Stimulated activated CD8-positive, alpha-beta memory T cell treated with anti-CD3 and anti-CD28 coated beads, Interleukin-4, amount 100 ng/mL, for 1 hour (primary cell): ENCODE measurements at places on chromosomes 12 and 14.

DNA sequence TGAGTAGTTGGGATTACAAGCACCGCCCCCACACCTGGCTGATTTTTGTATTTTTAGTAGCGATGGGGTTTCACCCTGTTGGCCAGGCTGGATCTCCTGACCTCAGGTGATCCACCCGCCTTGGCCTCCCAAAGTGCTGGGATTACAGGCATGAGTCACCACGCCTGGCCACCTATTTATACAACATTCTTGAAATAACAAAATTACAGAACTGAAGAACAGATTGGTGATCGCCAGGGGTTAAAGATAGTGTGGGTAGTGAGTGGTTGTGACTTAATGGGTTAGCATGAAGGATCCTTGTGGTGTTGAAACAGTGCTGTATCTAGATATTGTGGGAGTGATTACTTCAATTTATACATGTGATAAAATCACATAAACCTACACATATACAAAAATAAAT is 7.4 kb downstream of the GLIPR1L1 start:
- no peak for DNase-seq

- no peak for DNase-seq
Observed at GRCh38 chr12:70121562-70121961, 121.7 kb upstream of the CNOT2 start.

DNA sequence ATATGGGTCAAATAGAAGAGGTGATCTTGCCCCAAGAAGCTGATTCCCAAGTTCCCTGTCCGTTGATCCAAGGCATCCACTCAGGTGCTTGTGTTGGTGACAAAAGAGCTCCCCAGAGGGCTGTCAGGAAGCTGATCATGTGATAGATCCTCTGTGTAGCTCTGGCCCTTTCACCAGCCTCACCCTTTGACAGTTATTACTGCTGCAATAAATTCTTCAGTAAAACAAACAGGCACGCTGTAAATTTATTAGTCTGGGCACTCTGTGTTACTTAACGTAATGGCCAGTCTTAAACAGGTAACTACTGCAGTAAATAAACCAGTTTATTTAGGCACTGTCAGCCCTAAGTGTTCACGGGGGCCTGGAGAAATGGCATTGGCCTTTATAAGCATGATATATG is 473.9 kb downstream of the BCL11B start:
- no peak for DNase-seq

DNA sequence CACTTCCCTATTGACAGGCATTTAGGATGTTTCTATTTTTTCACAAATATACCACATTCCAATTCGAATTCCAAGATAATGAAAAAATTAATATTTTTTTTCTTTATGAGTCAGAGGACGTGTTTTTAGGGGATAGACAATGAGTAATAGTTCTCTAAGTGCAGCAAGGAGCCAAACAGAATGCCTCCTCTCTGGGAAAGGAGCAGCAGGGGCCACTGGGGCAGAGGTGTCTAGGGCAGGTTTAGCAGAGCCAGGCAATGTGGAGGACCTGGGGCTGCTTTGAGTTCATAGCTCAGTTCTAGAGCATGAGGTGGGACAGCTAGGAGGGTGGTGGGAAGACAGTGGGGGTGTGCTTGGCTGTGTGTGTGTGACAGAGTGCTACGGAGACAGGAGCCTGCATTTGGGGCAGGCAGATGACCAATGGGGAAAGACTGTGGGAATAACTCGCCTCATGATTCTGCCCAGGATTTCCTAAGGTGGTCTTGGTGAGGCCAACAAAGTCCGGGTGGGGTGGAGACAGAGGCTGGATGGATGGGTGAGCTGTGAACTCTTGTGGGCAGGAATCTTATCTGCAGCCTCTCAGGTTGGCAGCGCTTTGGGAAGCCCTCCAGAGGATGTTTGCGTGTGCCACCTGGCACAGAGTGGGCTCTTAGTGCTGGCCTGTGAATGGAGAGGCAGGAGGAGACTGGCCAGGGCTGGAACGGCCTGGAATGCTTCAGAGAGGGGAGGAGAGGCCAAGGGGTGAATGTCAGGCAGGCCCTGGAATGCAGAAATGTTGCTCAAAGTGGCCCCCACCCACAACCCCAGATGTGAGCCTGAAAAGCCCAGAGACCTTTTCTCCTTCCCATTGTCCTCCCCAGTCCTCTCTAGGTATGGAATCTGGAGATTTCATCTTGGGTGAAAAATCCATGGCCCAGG is 2.4 kb upstream of the KRT7 start:
- no peak for DNase-seq

- no peak for DNase-seq
Observed at GRCh38 chr14:85060121-85060520, 469.8 kb upstream of the FLRT2 start.

- DNase-seq = no peak
Observed at GRCh38 chr12:93176610-93177126, 201.1 kb upstream of the NUDT4 start.

GRCh38 chr12:50062728-50063460 is 5.5 kb downstream of the ASIC1 start:
- no peak for DNase-seq

DNA sequence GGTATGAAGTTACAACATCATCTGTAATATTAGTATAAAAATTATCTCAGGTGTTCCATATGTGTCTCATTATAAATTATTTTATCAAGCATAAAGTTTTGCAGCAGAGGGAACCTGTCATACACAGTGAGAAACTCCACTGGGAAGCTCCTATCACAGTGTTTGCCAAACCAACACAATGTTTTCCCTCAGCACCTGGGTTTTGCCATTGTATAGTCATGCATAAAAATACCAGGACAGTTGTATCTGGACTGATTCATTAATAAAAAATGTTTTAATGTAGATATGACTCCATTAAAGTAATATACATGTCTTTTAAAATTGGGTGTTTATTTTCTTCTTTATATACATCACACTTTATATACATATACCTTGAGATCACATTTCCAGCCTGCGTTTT is 56.6 kb downstream of the METTL25 start:
- no peak for DNase-seq

DNA sequence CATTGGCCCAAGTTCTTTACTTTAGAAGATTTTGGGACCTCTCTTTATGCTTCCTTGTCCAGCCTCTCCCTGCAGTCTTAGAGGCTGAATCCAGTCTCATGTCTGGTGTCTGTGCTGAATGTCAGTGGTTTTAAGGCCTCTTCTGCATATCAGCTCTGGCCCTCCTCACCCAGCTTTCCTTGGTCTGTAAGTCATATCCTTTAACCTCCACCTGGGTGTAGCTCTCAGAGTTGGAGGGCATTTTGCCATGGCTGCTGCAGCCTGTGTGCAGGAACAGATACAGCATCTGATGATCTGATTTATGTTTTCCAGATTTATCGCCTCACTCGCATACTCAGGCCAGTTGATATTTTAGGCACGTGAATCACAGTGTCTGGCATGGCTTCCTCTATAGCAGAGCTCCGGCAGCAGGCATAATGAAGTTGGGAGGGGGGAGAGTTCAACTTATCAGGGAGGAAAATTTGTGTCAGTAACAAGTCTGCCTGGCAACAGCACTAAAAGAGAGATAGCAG is 335.0 kb downstream of the PCNX1 start:
- no peak for DNase-seq

- no peak for DNase-seq
Observed at GRCh38 chr12:106197906-106198623, 49.8 kb downstream of the CKAP4 start.

DNA sequence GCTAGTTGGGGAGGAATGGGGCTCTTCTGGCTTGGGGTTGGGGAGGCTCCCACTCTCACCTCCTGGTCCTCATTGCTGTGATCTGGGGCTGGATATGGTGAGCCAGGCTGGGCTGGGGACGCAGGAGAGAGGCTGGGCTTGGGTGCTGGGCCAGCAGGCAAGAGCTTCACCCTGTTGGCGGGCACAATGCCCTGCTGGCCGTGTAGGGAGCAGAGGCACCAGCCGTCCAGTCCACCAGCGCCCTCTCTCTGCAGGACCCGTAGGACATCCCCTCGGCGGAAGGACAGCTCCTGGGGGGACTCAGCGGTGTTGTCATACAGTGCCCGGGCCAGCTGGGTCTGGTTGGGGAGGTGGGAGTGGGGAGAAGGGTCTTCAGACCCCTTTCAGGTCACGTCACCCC is 4.5 kb downstream of the EFS start:
- no peak for DNase-seq

GRCh38 chr12:44459569-44459968 is 416.5 kb downstream of the NELL2 start:
- no peak for DNase-seq

- DNase-seq = no peak
Observed at GRCh38 chr12:78208092-78208491, 377.4 kb downstream of the NAV3 start.

GRCh38 chr12:115597157-115597712 is 680.3 kb downstream of the MED13L start:
- DNase-seq = no peak

DNA sequence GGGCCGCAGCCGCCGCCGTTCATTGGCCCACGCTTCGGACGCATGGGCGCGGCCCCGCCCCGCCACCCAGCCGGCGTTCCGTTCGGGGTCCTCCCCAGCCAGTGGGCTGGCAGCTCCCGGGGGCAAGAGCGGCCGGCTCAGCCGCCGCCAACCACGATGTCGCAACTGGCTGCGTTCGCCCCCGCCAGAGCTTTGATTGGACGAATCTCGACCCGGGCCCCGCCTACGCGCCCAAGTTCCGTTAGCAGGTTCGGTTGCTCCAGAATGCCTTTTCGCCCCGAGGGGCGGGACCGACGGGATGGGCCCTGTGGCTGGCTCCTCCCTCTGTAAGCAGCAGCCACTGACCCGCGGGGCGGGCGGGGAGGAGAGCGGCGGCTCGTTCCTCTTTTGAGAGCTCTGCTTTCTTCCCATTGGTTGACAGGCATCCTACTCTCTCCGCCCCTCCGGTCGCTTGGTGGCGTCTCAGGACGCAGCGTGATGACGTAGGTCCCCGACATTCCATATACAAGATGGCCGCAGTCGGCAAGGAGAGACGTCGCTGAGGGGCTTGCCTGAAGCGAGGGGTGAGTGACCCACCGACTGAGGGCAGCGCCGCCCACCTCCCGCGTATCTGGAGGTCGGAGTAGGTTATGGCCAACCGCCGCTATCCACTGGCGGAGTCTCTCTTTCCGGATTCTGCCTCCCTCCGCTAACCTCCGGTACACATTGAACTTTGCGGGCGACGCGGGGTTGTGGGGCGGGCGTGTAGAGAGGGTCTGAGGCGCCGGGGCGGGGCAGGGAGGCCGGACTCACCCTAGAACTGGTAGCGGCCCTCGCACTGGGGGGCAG is at the start of gene CCNK:
CCNK (plus strand) TSS at position 493 of the 828 bp plus-strand sequence. CDS start 11,269 bp downstream, outside the sequence.
- DNase-seq = peak; percentile 99

DNA sequence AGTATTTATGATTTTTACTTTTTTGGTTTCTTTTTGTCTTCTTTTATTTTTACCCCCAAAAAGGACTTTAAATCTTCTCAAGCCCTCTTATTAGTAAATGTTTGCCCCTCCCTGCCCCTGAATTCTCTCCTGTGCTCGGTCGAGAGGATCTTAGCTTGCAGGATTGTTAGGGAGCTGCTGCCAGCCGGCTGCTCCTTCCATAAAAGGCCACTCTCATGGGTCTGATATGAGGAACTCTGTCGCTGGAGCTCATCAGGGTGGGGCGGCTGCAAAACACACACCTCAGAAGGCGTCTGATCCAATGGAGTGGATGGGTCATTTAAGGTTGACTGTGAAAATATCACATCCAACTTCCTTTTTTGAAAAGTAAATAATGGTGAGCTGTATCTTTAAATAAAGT is 8.5 kb downstream of the LTBR start:
- DNase-seq = no peak

GRCh38 chr14:76514213-76514998 is 138.5 kb downstream of the ESRRB start:
- DNase-seq = no peak

GRCh38 chr12:117622741-117623140 is 261.3 kb upstream of the NOS1 start:
- no peak for DNase-seq

GRCh38 chr14:75121552-75121951 is 5.3 kb downstream of the NEK9 start:
- DNase-seq = no peak

DNA sequence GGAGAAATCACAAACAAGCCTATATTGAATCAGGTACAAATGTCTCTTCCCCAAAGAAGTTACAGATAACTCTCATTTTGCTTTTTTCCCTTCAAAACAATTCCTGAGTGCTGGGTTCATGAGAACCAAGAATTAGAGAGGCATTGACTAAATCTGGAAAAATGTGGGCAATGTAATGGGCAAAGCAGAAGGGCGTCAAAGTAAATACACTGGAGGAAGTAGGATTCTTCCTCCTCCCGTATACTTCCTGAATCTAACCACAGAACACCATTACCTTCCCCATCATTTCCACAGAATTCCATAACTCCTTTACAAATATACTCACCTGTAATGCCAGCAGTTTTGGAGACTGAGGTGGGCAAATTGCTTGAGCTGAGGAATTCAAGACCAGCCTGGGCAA is 3.0 kb upstream of the RBMS2 start:
- no peak for DNase-seq

- no peak for DNase-seq
Observed at GRCh38 chr12:111971800-111972199, 41.2 kb downstream of the TMEM116 start.

DNA sequence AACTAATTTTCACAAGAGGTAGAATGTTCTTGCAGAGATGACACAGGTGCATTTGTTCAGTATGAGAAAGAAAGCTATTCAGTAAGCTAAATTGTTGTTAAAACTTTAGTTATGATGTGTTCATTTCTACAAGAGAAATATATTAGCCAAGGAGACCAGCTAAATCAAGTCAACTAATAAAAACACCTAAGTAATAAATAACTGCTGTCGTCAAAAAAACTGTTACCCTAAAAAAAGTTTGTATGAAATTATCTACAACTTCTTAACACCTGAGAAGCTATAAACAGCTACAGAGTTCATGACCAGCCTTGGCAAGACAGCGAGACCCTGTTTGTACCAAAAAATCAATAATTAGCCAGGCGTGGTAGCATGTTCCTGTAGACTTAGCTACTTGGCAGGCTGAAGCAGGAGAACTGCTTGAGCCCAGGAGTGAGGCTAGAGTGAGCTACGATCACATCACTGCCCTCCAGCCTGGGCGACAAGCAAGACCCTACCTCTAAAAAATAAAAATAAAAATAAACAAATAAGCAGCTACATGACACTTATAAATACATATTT is 67.6 kb upstream of the AP4S1 start:
- DNase-seq = no peak
